CD4-positive, alpha-beta T cell treated with Interleukin-10 for 1 hour (primary cell): ENCODE measurements at places on chromosomes 13 and 19.

DNA sequence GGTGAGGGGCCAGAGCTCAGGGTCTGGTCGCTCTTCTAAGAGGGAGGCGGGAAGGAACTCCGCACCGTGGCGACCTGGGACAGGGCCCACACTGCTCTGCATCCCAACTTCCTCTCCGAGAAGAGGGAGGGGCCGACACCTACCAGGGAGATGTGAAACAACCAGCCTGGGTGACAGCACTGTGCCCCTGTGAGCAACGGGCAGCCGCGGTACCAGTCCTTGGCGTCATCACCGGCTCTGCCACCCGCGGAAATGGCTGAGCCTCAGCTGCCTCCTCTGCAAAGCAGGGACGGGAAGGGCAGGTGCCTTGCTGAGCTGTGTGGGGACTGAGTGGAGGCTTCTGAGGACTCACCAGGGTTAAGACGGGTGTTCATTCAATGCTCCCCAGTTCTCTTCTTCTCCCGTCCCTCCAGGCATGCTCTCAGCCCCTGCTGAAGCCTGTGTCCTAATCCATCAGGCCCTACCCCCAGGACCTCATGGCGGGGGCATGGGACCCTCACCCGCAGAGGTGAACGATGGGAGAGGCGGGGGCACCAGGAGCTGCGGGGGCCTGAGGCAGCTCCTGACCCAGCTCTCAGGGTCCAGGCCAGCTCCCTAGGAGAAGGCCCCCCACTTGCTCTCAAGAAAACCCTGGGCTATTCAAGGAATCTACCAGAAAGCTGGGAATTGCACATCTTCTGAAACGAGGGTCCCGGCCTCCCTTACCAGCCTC is 9.3 kb downstream of the ZNF787 start:
- DNase-seq = peak; percentile 39

DNA sequence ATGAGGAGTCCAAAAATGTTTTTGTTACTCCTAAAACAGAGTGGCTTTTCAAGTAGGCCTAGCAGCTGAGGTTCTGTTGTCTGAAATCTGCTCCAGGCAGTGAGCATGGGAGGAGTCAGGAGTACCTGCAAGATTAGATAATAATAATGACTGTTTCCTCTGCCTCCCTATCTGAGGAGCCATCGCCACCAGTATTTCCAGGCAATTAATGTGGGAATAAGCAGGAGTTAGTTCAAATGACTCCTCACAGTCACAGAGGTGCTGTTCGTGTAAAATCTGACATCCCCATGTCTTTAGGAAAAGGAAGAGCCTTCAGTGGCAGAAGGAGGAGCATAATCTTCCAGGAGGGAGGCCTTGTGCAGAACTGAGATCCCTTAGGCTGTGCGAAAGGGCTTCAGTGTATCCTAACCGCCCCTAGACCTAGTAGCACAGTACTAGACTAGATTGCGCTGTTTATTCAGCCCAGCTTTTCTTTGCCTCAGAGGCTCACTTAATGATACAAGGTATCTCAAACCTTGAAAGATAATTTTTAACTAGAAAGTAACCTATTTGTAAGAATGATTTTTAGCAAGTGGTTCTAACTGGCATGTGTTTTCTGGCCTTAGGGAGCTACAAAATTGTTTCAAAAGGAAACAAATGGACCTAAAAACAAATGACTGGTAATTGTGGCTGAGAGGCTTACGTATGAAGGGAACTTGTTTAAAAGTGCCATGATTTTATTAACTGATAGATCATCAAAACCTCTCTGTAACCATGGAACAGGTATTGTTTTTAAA is 49.0 kb downstream of the FREM2 start:
- no peak for DNase-seq

DNA sequence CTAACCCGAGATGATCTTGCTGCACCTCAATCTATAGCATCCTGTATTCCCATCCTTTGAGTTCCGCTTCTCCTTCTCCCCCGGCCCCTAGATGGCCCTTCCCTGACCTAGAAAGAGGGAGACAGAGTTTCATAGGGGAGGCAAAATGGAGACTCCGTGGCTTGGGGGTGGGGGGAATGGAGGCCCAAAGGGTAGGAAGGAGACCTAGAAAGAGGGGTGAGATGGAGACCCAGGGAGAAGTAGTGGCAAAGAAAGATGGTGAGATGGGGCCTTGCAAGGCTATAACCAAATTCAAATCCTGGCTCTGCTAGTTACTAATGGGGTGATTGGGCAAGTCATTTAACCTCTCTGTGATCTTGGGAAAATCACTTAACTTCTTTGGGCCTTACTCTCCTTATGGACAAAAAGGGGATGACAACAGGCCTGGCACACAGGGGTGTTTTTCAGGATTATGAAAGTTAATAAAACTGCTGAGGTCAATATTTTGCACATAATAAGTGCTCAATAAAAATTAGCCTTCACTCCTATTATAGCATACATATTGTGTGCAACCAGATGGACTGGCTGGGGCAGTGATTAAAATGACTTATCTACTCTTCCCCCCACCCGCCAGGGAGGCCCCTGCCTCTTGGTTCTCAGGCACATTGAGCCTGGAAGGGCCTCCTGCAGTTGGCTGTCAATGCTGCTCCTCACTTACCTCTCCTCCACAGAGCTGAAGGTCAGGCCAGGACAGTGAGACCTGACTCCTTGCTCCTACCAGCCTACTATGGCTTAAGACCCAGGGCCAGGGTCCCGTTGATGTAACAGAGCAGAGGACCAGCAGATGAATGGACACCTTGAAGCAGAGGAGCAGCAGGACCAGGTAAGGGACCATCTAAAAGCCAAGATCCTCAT is 633 bp downstream of the SPHK2 start:
- DNase-seq = peak; percentile 19

GRCh38 chr13:112851107-112852038 is 117.6 kb upstream of the MCF2L start:
- DNase-seq = no peak

DNA sequence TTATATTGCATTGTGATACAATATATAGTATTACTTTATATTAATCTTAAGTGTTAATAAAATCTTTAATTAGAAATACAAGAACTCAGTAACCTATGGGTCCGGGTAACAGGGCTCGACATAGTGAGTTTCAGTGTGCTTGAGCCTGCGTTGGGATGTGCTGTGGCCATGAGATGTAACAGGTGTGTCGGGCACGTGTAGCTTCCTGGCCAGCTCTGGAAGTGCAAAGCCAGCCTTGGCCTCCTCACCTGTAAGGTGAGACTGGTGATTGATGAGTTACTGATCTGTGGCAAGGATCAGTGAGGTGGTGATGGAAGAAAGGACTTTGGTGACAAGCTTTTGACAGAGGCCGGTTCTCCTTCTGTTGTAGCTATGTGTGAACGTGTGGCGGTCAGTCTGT is 19.2 kb downstream of the ATP4B start:
- DNase-seq = no peak

- DNase-seq = no peak
Measured at GRCh38 chr19:46613525-46613924, 11.4 kb downstream of the PTGIR start.

GRCh38 chr13:96397807-96398206 is 307.9 kb downstream of the HS6ST3 start:
- no peak for DNase-seq

- DNase-seq = no peak
Measured at GRCh38 chr19:45824041-45824471, 8.9 kb upstream of the RSPH6A start.

DNA sequence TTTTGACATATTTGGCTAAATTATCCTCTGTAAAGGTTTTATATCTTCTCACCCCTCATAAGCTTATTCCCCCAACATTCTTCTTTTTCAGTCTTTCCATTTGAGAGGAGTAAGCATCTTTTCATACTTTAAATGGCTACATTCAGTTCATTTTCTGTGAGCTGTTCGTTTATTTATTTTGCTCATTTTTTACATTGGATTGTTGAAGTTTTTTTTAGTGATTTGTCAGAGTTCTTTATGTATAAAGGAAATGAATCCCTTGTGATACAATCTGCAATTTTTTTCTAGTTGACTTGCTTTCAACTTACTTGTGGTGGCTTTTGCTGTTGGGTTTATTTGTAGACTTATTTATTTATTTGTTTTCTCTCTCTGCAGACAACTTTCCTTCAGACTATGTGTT is 250.3 kb downstream of the DLEU7 start:
- DNase-seq = no peak

DNA sequence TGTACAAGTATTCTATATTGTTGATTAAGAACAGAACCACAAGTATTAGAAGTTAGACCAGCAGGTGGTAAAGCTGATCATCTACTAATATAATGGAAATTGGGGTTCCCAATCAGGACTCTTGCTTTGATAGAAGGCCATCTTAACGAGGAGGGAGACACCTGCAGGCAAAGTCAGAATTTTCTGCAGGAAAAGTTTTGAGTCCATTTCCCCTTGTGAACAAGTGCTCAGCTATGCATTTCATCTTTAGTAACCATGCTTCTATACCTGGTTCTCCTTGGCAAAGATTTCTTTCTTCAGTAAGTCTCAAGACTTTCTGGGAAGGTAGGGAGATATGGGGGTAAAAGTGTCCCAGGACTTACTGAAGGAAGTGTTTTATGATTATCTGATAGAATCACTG is 36.1 kb upstream of the USPL1 start:
- peak; percentile 48 for DNase-seq

DNA sequence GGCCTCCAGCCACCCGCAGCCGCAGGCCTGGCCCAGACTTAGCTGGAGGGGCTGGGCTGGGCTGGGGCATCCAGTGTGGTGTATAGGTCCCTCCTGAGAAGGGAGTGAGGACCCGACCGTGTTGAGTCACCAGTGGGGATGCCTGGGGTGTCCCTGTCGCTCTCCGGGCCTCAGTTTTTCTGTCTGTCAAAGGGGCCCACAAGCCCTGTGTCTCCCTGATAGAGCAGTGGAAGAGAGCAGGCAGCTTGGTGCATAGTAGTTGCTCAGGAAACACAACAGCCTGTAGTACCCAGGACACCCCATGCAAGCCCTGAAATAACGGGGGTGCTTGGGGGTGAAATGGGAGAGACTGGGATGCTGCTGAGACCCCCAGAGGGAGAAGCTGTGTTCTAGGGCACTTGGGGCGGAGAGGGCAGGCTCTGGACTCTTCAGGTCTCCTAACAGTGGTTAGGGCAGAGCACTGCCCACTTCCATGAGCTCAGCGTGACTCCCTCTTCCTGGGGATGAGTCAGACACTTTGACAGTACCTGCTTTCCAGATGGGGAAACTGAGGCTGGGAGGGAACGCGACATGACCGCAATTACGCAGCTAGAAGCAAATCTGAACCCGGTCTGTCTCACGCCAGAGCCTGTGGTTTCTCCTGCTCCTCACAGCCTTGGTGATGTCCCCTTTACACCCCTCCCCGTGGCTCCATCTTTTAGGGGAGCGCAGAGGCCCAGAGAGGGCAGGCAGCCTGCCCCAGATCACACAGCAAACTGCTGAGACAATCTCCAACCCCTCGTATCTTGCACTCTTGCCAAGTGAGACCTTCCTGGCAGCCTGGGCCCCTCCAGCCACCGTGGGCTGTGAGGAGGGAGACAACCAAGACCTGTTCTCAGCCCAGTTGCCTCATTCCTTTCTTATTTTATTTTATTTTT is 692 bp downstream of the SULT2B1 start:
- no peak for DNase-seq

DNA sequence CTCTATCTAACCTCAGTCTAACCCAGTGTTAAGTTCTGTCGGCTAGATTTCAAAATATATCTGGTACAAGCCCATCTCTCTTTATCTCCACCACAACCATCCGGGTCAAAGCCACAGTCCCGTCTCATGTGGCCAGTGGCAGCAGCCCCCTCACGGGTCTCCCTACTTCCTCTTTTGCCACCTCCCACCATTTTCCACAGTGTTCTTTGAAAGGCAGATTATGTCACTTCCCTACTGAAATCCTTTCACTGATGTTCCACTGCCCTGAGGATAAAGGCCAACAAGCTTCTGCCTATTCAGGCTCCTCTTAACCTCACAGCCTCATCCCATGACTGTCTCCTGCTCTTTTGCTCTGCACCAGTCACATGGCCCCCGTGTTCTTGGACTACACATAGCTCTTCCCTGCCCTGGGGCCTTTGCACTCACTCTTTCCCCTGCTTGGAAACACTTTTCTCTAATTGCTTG is 117.2 kb downstream of the UBL3 start:
- no peak for DNase-seq

DNA sequence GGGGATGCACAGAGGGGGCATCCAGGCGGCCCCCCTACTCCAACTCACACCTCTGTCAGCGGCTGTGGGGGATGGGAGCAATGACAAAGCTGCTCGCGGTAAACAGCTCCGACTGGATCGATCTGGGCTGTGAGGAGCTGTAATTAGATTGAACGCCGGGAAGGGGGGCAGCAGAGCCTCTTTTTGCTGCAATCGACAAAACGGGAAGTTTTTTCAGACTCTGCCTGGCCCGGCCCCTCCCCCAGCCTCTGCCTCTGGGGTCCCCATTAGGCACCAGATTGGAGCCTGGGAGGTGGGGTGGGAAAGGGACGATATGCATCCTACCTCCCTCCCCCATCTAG is 16.3 kb downstream of the ONECUT3 start:
- no peak for DNase-seq

GRCh38 chr19:17266975-17267788 is at the start of gene BABAM1:
TSS of gene BABAM1 (plus strand) at chr19:17267443. CDS start at chr19:17268807, 1,364 bp downstream.
- DNase-seq = peak; percentile 99

DNA sequence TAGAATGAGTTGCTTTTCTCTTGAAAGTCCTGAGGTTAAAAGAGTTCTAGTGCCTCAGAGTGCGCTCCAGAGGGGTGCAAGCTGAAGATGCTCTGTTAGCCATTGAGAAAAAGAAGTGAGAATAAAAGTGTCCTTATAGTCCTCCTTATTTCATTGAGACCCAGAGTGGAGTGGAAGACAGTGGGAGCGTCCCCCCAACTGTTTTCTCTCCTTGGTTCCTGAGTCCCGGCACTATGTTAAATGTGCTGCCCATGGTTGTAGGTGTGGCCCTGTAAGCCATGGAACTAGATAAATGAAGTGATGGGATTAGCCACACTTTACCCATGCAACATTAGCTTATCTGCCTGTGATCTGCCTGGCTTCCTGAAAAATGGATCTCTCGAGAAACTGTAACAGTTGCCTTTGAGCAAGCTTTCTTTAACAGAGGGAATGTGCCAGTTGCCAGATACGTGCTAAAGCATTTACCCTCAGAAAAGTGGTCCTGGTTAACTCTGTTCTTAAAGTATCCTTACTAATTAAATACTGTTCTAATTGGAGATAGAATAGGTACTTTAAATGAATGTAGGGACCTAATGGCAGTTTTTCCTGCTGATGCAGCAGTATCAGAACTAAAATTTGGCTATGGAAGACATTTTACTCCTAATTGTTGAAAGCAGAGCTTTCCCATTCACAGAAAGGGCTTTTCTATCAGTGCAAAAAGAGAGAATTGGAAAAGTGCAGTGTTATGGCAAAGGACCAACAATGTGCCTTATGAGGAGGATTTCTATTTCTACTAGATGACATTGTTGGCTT is 21.4 kb upstream of the PSG9 start:
- DNase-seq = peak; percentile 12

GRCh38 chr19:17296273-17296672 is 7.0 kb downstream of the ABHD8 start:
- DNase-seq = no peak
